Fibroblast of skin of left quadriceps (primary cell): ENCODE measurements at places on chromosomes 11 and 22.

GRCh38 chr22:33124471-33124870 lies 66.3 kb upstream of the SYN3 start:
- no peak for DNase-seq

DNA sequence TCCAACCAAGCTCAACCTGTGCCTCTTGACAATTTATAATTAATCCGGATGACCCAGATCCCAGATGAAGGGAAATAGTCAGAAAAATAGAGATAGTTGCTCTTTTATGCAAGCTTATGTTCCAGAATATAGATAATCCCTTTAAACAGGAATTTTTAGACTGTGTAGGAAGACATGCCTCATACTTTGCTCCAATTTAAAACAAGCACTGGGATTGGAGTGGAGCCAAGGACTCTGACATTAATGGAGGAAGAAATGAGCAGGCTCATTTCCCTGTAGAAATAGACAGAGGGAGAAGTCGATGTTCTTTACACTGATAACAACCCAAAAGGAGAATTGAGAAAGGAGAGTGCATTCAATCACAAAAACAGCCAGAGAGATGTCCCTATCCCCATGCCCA lies 70.1 kb upstream of the LRRC55 start:
- DNase-seq: no peak

- no peak for DNase-seq
These were observed 2.6 kb upstream of the SLC22A24 start for GRCh38 chr11:63146581-63146980.

GRCh38 chr22:46996595-46997310 lies 234.3 kb downstream of the TBC1D22A start:
- no peak for DNase-seq

DNA sequence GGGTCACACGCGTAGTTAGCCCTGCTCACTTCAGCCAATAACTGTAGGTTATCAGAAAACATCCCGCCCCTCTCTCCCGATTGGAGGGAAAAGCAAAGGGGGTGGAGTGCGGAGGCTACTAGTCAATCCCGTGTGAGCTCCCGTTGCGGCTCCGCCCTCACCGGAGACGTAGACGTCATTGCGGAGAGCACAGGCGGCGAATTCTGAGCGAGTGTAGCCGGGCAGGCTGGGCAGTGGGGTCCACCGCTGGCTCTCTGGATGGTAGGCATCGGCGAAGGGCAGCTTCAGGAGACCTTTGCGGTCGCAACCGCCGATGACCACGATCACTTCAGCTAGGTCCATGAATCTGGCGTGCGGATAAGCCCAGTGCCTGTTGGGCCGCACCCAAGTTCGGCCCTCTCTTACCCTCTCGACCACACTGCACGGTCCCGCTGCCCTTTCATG lies 4.7 kb downstream of the KLHL35 start:
- DNase-seq: peak; percentile 68

DNA sequence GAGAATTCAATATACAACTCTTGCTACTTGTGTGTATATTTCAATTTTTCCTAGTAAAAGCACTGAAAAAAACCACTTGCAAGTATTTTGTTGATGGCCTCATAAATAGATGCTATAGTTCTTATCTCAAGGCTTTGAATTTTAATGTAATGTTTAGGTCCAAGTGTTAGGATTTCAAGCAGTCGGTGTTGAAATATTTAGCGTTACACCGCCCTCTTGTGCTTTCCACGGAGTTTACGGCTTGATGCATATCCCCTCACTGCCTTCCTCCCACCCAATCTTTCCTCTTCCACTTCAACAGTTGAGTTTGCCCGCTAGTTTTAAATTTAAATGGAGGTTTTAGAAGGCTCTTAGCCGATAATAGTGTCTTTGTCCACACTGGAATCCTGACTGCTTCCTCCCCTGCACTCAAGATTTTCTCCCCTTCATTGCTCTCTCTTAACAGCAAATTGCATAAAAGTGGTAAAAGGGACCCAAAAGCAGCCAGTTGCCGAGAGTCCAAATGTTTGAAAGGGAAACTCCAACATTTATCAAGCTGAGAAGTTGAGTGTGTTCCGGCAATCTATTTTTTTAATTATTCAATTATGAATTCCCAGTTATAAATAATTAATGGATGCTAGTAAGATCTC lies 25.9 kb upstream of the HTATIP2 start:
- no peak for DNase-seq

DNA sequence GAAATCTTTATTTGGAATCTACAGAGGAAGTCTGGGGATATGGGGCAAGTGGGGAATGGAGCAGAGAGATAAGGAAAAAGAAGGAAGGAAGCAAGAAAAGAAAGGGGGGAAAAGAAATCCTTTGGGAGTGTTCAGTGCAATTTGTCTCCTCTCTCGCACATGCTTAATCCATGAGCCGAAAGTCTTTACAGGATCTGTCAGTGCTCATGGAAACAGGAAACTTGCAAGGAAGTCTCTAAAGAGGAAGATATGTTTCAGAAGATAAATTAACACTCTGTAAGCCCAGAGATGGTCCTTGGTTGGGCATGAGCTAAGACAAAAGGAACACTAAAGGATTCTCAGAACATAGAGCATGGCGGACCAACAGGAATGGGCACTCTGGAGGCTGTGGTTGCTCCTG lies 47.9 kb upstream of the FLI1 start:
- DNase-seq: no peak

DNA sequence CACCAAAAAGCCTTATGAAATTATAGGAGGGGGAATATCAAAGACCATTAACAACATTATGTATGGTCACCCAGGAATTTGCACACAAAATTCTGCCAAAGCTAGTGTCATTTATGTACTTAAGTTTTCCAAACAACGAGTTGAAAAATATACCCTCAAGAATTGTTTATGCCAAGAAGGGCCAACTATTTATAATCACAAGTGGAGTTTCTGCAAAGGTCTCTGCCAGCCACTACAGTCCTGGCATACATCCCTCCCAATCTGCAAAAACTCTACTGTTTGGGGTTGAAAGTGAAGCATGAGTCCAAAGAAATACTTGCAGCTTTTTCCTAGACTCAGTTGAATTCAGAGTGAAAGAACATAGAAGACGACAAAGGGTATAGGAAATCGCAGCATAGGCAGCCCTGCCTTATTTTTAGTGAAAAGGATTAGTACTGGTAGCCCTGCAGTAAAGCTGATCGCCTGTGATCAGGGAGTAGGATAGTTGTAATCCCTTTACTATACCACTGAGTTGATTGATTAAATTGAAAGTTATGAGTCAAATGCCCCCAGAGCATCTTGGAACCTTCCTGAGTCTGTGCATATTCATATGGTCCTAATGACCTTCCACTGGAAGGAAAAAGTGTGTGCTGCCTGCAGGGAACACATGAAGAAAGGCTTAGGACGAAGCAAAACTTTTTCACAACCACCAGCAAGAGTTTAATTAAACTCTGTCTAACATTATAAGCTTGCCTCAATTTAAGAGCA lies 144.0 kb downstream of the SPON1 start:
- DNase-seq: no peak

DNA sequence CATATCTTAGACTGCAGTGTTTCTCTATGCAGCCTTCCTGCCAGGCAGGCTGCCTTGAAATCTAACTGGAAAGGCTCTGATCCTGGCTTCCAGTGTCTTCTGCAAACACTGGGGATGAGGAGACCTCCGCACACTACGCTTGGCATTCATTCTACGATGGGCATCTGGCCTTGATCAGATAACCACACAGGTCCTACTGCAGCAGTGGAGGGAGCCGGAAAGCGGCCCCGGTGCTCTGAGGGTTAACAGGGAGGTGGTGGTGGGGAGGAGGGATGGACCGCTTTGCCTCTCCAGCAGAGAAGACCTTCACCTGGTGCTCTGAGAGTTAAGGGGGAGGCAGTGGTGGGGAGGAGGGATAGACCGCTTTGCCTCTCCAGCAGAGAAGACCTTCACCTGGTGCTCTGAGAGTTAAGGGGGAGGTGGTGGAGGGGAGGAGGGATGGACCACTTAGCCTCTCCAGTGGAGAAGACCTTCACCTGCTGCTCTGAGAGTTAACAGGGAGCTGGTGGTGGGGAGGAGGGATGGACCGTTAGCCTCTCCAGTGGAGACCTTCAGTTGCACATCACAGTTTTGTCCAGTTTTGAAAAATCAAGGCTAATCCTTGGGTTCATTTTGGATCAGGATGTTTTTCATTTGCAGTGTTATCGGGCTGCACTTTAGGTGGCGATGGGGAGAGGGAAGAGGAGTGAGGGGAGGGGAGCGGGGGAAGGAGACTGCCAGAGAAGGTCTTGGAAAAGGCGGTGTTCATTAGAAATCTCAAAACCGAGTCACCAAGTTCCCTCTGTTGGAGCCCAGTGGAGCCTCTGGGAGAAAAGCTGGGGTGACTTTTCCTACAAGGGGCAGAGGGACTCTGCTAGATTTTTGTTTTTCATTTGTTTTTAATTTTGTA lies 5.6 kb downstream of the GAL start:
- DNase-seq: no peak

DNA sequence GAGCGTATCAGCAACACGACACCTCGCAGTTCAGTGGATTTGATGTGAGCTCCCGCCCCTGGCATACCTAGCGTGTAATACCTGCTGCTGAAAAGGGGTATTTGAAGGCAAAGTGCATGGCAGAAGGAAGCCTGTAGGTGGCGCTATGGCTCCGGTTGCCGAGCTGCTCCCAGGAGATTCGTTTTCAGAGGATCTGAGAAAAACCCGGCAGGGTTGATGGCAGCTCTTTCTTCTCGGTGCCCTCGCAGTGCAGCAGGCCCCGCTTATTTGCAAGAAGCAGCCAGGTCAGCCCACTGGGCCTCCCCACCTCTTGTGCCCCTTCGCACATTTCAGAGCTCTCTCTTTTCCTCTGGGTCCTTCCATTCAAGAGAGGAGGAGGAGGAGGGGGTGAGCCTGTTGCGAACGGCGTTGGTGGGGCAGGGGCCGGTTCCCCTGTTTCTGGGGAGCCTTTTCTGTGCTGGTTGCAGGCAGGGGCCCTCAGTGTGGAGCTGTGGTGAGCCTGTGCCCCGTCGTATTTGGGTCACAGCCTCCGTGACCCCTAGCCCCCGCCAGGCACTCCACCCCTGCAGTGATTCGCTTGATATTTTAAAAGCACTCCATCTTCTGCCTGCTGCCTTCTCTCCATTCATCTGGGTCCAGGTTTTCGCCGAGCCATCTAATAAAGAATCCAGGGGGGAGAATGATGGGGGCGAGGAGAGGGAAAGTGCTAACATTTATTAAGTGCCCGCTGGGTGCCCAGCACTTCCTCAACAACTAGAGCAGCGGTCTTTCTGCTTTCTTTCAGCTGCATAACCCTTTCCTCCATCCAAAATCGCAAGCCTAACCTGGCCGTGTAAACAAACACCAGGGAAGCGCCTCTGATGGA lies 85.3 kb upstream of the SYT13 start:
- DNase-seq: no peak

- DNase-seq: no peak
These were observed 1775.4 kb downstream of the LRRC4C start for GRCh38 chr11:39683951-39684554.

- DNase-seq: no peak
These were observed 25.2 kb upstream of the OR8B8 start for GRCh38 chr11:124470561-124471227.

DNA sequence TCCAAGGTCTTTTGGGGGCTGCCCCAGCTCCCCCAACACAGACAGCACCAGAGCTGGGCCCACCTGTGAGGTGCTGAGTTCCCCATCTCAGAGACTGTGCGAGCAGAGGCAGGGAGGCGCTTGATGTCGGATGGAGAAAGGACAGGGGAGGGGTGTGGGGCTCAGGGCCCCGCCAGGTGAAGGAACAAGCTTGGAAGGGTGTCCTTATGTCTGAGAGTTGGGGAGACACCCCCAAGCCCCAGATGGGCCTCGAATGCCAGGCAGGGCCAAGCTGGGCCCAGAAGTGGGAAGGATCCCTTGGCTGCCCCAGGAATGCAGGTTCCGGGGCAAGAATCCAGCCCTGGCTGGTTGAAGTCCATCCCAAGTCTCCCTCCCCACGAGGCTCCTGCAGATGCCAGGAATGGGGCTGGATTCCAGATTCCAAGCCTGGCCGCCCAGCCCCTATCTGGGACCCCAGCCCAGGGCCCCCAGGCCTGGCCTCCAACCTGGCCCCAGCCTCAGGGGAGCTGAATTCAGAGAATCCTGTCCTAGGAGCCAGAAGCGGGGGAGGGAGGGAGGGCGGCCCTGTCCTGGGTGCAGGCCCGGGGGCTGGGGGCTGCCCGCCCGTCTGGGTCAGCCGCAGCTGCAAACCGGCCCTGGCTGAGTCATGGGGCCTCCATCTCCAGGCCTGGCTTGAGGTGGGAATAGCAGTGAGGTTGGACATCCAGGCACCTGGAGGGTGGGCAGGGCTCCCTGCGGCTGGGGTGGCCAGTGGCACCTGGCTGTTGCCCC lies 50.9 kb downstream of the CDKN1C start:
- DNase-seq: no peak

DNA sequence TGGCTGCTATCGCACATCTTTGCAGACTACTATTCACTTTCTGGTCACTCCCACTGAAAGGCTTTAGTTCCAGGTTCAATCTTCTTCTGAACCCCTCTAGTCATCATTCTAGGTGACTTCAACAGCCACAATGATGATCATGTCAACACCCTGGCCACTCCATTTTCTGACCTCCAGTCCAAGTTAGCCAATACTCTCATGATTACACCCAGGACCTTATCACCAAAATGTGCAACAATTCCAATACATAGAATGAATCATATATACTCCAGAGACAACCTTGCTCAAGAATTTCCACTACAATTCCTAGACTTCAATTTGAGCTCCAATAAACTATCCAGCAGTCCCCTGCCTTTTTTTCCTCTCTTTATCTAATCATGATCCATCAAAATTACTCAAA lies 70.7 kb downstream of the PAK1 start:
- DNase-seq: no peak

DNA sequence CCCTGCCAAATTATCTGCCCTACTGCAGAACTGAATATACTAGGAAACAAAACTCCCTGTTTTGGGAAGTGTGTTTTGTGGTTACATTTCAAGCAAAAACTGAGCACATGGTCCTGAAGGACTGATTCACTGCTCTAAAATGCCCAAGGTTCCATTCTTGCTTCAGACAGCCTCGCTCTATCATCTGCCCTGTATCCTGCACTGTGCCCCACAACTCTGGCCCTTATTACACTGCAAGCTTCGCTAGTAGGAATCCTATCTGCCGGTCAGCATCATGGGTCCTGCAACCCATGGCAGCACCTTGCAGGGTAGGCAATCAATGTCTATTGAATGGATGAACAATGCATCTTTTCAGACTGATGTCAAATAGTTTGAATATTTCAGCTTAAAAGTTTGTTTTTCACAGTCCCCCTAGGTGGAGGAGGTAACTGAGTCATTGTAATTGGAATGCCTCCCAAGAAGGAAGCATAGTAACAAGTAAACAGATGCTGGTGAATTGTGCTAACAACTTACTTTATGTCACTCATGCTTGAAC lies 21.3 kb downstream of the LAYN start:
- peak; percentile 84 for DNase-seq

GRCh38 chr11:121091492-121092152 lies 9.4 kb upstream of the TECTA start:
- DNase-seq: no peak
